Dermis lymphatic vessel endothelial cell (primary cell): ENCODE measurements at places on chromosomes 12 and 14. TPM values are rescaled to one million over a fixed set of nuclear protein-coding genes. Genes with fewer than 3 reads are reported as not detected.

RIMBP2 gene
- total RNA-seq, result not detected in 2 replicates

GARIN6 gene
- total RNA-seq, result not detected in 2 replicates

FKBP11 gene
- total RNA-seq, result 8.3 and 11.5 TPM in 2 replicates

SLC15A4 gene
- 22.4 and 24.6 TPM in 2 replicates for total RNA-seq

NFKBIA gene
- total RNA-seq, result 130 and 196 TPM in 2 replicates

LGR5 gene
- not detected in 2 replicates for total RNA-seq

HOXC10 gene
- total RNA-seq, result not detected in 2 replicates

TSPAN9 gene
- 120 and 128 TPM in 2 replicates for total RNA-seq
